ENCODE measurements at places on chromosomes 12 and 14.

DNA sequence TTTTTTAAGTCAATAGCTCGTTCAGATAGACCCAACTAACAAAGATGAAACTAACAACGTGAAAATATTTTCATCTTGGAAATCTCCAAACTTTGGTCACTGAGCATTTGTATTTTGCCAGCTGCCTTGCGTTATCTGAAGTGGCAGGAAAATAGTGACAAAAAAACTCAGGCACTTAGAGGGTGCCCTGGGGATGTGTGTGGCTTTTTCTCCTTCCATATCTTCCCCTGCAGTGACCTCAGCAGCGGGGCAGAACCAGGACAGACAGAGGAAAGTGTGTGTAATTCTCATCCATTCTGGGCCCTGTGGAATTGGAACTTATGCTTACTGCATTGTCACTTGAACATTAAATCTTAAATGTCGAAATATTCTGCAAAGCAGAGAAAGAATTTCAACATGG, 152.0 kb downstream of the BCAT1 start:
- DNase-seq, result peak; percentile 2

- DNase-seq, result no peak
Measured at GRCh38 chr14:96204151-96205058, at the start of gene BDKRB2. Gene BDKRB2, plus strand, starts transcription at chr14:96204839. Its CDS starts 32,269 bp downstream, at chr14:96237108.

DNA sequence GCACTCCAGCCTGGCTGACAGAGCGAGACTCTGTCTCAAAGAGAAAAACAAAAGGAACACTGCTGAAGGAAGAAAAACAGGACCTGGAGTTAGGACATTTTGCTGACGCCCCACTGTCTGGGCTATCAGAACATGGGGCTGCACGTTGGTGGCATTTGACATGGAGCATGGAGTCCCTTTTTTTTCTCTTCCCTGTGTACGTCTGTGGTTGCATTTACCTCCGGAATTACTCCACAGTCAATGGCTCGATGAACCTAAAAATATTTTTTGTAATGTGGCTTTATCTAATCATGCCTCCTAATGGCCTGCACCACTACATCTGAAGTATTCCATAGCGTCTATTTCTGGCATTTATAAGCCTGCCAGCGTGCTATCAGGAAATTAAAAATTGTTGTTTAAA, 30.7 kb downstream of the TESC start:
- DNase-seq, result no peak

DNA sequence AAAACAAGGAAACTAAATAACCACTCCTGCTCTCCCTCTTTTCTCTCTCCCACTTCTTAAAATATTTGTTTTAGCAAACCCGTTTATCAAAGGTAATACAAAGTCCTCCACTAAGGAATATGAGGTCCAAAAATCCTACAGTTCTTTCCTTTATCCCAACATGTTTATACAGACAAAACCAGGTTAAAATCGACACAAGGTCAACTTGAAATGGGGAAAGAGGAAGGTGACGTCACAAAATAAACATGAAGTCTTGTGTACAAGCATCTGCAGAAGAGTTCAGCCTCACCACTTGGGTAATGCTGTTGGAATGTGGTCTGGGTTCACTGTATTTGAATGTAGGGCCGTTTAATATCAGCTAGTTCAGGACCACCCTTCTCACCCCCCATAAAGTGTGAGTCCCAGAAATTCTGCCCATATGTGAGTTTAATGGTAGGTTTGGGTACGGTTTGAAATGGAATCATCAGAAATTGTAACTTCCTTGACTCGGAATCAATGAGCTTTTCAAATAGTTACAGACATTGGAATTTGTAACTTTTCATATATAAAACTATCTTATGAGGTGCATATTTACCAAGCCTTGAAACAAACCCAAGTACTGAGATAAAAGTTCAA, 120.0 kb upstream of the SLC38A2 start:
- DNase-seq, result no peak

- no peak for DNase-seq
Measured at GRCh38 chr12:95607642-95608041, 56.4 kb upstream of the USP44 start.

DNA sequence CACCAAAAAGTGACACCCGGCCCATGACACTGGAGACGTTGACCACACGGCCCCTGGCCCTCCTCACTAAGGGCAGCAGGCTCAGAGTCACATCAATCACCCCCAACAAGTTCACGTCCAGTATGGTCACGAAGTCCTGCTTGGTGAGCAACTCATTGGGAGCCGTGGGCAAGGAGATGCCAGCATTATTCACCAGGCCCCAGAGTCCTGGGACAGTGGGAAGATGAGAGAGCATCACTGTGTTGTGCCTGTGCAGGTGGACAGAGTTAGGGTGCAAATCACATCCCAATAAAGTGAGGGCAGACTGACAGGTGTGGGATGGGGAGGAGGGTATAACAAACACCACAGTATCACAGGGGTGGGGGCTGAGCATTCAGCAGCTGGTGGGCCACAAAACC, 2.5 kb downstream of the RDH16 start:
- no peak for DNase-seq

GRCh38 chr12:32502693-32503502, 103.5 kb downstream of the FGD4 start:
- DNase-seq, result no peak

DNA sequence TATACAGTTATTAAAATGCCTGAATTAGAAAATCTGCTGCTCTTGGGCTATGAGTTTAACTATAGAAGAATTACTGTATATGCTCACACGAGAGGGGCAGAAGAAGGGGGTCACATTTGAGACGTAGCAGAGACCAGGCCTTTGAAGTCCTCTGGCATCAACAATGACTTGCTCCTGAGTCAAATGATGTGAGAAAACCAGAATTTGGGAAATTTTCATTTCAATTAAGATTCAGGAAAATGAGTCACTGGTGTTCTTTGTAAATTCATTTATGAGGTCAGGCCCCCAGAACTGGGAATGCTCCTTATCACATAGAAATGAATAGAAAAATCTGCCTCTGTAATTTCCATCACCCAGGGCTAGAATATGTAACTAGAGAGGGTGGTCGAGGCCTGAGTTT, 92.9 kb downstream of the APAF1 start:
- DNase-seq, result no peak

DNA sequence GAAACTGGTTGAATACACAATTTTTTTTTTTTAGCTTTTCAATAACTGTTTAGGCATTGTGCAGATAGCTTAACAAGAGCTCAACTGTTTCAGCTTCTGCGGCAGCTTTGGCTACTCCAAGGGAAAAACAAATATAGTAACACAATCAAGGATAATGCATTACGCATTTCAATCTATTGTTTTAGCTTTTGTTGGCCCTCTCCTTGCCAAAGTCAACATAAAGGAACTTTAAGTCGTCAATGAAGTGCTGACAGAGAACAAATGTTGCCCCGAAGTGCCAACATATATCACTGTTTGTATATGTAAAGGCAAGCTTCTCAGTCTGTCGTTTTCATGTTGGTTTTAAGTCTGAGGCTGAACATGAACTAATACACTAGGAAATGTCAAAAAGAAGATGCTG, 1087.4 kb upstream of the FLRT2 start:
- no peak for DNase-seq

- DNase-seq, result no peak
Measured at GRCh38 chr12:10160617-10161385, 11.1 kb downstream of the OLR1 start.

DNA sequence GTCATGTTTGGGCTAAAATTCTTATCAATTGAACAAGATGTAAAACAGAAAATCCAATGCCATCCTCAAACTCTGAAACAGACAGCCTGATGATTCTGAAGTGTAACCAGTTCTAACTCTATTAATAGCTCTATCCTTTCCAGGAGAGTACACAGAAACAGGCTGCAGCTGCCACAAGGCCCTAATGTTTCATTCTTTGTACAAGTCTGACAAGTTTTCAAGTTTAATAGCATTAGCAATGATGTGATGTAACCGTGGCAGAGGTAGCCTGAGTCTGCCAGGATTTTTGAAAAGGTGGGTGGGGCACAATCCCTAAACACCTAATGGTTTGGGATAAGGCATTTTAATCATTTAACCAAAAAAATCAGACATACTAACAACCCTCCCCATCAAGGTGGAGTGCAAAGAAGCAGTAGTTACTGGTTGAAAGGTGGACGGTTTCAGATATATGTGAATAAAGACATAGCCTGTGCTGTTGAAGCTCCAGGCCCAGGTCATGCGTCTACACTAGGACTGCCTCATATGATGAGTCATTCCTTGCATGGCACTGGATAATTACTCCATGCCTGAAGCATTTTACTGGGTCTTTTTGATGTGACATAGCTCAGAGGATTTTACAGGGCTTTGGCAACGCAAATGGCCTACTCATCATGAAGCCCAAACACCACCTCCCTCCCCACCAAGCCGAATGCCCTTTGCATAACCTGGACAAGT, 145.1 kb upstream of the GRIP1 start:
- no peak for DNase-seq

- DNase-seq, result no peak
Measured at GRCh38 chr14:21093018-21093417, 5.4 kb downstream of the ZNF219 start.

DNA sequence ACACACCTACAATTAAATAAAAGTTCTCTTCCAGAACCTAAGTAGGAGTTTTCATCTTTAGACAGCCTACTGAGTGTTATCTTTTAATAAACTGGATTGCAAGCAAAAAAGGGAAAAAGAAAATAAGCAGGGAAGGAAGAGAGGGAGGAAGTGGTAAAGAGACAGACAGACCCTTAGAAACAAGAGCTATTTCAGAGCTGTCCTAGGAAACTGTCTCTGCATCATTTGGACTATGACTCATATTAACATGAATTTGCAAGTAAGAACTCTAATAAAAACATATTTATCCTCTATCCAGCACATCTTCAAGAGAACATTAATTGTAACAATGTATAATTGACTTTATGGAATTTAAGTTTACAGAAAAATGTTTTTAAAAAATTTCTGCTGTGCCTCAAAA, 438.8 kb upstream of the USP15 start:
- DNase-seq, result no peak

- DNase-seq, result no peak
Measured at GRCh38 chr14:102644523-102644922, 52.1 kb downstream of the RCOR1 start.

DNA sequence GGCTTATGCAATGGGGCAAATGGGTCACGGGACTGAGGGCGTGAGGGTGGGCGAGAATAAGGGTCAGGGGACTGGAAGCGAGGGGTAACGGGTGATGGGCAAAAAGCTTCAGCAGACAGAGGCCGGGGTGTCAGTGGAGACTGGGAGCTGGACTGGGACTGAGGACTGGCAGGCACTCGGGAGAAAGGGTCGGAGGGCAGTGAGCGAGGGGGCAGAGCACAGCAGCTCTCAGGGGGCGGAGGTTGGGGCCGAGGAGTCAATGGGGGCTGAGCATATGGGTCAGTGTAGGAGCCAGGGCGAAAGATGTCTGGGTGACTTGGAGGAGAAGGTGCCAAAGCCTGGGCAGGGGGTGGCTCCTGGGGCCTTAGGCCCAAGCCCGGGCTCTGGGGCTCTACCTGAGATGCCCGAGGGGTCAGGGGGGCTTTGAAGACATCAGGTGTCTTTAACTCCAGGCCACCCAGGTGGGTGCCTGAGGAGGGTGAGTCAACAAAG, 20.2 kb downstream of the KMT2D start:
- no peak for DNase-seq

GRCh38 chr12:121748571-121749265, 36.2 kb downstream of the TMEM120B start:
- DNase-seq, result peak; percentile 80

DNA sequence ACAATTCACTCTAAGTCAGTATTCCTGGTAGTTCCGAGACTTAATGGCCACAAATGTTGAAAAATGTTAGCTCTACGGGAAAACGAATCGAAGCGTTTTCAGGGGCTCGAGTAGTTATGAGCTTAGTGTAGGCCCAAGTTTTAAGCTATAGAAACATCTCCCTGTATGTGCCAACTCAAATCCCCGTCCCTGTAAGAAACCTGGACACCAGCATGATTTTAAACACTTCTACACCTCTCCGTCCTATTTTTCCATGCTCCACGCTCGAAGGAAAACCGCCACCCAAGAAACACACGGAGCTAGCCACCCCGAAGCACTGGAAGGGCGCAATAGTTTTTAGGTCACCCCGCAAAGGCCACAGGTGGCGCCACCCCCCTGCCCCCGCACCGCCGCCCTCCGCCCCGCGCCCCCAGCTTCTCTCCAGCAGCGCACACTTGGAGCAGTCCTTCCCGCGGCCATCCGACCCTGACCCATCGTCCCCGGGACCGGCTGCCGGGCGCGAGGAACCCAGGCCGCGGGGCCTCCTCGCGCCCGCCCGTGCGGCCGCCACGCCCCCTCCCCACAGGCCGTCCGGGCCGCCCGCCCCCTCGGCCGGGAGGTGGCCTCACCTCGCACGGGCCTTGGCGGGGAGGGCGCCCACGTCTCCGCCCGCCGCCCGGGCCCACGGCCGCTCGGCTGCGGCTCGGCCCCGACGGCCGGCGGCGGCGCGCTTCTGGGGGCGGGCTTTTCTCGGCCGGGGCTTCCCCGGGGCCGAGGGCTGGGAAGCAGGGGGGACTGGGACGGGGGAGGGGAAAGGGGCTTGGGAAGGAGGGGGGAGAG, 522 bp downstream of the R3HDM2 start:
- DNase-seq, result peak; percentile 83

GRCh38 chr12:120640861-120641833, 721 bp downstream of the CABP1 start:
- peak; percentile 50 for DNase-seq

DNA sequence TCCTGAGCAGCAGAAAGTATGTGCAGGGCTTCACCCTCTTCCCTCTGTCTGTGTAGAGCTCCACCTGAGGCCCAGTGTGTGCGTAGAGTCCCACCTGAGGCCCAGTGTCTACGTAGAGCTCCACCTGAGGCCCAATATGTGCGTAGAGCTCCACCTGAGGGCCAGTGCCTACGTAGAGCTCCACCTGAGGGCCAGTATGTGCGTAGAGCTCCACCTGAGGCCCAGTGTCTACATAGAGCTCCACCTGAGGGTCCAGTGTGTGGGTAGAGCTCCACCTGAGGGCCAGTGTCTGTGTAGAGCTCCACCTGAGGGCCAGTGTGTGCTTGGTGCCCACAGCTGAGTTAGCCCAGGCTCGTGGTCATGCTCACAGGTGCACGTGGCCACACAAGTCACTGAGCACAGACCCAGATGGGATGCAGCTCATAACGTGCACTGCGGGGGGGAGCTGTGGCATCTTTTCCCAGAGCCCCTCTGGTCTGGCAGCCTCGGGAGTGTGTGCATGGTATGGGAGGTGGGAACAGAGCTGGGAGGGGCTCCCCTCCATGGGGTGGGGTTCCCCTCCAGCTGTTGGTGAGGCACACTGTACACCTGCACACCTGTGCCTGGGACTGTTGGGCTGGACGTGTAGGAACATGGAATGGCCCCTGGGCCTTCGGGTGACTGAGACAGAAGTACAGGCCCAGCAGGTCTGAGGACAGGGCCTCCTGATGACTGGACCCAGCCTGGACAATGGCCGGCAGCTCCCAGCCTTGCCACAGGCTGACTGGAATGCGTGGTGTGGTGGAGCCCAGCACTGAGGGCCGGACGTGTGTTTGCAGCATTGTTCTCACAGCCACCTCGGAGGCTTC, 20.1 kb downstream of the PACS2 start:
- no peak for DNase-seq

GRCh38 chr12:93467351-93468007, at the start of gene MRPL42:
Gene MRPL42, plus strand, starts transcription at chr12:93467514. Its CDS starts 1,772 bp downstream, at chr12:93469286.
- DNase-seq, result peak; percentile 94

GRCh38 chr14:25122211-25122610, 72.3 kb upstream of the STXBP6 start:
- DNase-seq, result no peak

- no peak for DNase-seq
Measured at GRCh38 chr12:91781114-91781513, 364.5 kb downstream of the BTG1 start.

Data from erythroblast (primary cell).